ENCODE measurements at places on chromosomes 12 and 14.

DNA sequence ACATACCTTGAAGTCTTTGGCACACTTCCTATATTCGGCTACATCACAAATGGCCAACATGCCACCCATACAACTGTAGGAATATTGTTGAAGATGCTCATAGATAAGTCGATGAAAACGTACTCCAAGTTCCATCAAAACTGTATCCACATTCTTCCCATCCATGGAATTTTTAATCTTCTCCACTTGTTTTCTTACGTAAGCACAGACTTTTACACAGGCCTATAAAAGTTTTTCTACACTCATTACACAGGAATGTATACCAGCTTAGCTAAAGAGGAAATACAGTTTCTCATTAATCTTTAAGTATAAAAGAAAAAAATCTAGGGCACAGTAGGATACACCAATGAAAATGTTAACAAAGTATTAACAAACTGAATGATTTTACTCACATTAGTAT, 59.1 kb downstream of the EXOC5 start:
- no peak for DNase-seq

DNA sequence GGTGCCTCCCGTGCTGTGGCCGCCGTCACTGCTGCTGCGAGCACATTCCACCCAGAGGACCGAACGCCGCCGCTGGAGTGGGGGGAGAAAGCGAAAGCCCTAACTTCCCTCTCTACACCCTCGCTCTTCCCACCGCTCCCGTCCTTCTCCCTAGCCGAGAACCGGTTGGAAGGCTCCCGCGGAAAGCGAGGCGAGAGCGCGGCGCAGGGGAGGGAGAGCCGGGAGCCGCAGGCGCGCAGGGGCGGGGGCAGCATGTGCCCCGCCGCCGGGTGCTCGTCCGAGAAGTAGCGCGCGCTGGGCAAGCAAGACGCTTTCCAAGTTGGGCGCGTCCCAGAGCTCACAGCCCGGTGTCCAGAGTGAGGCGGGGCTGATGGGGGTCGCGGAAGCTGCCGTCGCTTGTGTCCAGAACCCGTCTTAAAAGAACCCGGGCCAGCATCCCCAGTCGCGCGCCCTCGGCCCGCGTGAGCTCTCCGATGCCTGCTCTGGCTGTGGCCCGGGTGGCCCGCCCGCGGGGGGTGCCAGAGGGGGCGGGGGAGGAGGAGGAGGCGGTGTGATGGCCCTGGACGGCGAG, at the start of gene TRHDE:
TRHDE (plus strand) TSS at position 280 of the 571 bp plus-strand sequence; CDS start at position 554, 274 bp downstream.
- no peak for DNase-seq

GRCh38 chr14:64234877-64235651, 59.1 kb downstream of the ESR2 start:
- peak; percentile 51 for DNase-seq

DNA sequence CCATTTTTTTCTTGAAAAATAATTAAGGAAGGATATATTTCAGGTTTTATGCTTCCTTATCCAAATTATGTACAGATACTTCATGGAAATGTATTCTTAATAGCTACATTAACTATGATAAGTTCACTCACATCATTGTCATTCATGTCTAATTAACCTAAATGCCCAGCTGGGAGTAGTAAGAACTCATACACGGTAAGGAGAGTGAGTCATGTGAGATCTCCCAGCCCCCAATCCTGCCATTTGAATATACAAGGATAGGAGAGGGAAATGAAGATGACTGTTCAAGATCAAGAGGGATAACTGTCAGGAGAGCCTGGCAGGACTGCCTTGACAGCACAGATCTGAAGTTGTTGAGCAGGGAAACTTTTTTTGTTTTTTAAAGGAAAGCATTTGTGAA, 343.4 kb upstream of the USP15 start:
- no peak for DNase-seq

- peak; percentile 93 for DNase-seq
Observed at GRCh38 chr12:27185234-27186021, 58.7 kb upstream of the STK38L start.

DNA sequence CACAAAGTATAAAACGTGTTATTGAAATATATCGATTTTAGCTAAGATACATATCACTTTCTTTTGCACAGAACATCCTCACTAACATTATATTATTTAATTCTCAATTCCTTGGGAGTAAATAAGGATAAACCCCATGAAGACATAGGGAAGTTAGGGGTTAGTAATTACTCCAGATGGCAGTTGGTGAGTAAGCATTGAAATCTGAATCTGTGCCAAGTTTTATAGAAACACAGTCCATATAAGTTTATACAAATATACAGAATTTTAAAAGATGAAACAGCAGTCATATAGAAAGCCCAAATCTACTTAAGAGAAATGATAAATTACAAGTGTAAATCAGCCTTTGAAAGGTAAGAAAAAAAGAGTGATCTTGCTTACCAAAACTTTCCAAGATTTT, 200.4 kb upstream of the SYT10 start:
- DNase-seq, result no peak

DNA sequence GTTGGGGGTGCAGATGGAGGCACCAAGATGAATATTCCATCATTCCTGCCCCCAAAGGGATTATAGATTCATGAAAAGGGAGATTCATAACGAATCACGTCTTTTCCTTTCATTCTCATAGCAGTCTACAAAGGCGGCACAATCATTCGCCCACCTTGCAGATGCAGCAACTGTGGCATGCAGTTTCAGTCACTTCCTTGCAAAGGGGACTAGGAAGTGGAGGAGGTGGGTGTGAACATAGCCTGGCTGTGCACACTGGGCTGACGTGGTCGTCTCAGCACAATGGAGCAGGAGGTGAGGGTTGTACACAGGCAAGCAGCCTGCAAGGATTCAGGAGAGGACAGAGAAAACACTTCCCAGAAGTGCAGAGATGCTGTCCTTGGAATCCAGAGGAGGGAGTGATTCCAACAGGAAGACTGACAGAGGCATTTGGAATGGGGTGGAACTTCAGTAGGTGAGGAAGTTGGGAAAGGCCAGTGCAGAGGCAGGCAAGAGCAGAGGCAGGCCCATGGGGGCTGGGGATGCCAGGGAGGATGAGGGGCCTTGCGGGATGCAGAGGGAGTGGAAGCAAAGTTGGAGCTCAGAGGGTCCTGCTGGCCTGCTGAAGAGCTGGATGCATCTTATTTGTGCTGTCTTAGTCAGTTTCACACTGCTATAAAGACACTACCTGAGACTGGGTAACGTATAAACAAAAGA, 21.9 kb upstream of the PPP2R5C start:
- no peak for DNase-seq
